ENCODE measurements at places on chromosomes 1 and 21. TPM values are rescaled to one million over a fixed set of nuclear protein-coding genes. Genes with fewer than 3 reads are reported as not detected.

KRTAP21-1 gene
- not detected for total RNA-seq

FMO5 gene
- 1.2 TPM for total RNA-seq

RHCE gene
- 0.17 TPM for total RNA-seq

MRPL37 gene
- total RNA-seq, result 218 TPM

NBPF6 gene
- not detected for total RNA-seq

C1orf226 gene
- total RNA-seq, result 2.4 TPM

CFH gene
- 2.3 TPM for total RNA-seq

KRTAP12-2 gene
- total RNA-seq, result not detected

LAX1 gene
- not detected for total RNA-seq

PTGFR gene
- total RNA-seq, result not detected

WDR64 gene
- not detected for total RNA-seq

SYCP1 gene
- total RNA-seq, result not detected

PLEKHA6 gene
- total RNA-seq, result not detected

OVAAL gene
- not detected for total RNA-seq

GRCh38 chr1:184646824-184647223 lies 107.8 kb downstream of the EDEM3 start:
- DNase-seq, result no peak

DNA sequence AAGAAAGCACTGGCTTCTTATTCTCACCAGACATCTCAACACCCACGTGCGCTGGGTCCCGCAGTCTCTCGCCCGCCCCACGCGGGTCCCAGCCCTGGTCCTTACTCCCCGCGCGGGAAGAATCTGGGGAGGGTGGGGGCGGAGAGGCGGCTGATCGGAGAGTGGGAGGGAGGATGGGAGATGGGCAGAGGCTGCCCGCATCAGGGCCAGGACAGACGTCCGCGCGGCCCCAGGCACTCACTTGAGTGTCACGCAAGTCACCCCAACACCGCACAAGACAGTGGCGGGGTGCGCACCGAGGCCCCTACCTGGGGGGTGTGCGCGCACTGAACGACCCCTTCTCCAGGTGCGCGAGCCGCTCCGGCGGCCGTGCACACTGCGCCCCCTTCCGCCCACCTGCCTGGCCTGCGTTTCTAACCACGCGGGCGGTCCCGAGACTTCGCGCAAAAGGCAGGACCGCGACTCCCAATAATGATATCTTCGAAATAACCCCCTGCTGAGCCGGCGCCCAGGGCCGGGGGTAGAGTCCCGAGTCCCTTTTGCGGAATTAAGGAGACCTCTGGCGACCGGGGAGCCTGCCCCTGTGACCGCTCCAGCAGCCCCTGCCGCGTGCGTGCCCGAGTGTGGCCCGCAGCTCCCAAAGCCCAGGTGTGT lies 6.0 kb upstream of the SIM2 start:
- no peak for DNase-seq

GRCh38 chr1:227885648-227886502 lies 61.9 kb downstream of the WNT9A start:
- DNase-seq, result no peak

- no peak for DNase-seq
Observed at GRCh38 chr1:2331200-2331544, 60.2 kb downstream of the MORN1 start.

DNA sequence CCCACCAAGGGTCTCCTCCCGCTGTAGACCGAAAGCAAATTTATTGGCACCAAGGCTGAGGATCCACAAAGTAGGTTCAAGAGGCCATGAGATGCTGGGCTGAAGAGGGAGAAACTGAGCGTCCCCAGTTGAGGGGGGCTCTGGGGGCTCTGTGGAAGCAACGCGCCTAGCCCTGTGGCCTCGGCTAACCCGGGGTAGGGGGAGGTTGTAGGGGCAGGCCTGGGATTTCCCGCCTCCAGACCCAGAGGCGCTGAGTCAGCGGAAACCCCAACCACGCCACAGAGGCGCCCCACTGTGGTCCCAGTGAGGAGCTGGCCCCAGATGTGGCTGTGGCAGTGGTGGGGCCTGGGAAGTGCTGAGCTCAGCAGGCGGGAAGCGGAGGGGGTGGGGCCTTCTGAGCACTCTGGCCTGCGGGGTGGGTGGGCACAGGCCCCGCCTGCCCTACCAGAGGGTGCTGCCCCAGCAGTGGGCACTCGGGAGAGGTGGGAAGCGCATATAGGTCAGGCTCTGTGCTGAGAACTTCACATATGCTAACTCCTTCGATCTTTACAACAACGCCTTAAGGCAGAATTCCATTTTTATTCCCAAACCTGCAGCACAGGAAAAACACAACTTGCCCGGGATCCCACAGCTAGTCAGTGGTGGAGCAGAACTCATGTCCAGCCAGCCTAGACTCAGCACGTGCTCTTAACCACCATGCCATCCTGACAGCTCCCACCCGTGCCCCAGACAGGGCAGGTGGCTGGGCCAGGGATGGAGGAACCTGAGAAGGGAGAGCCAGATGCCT lies 1.5 kb upstream of the COL16A1 start:
- DNase-seq, result no peak

DNA sequence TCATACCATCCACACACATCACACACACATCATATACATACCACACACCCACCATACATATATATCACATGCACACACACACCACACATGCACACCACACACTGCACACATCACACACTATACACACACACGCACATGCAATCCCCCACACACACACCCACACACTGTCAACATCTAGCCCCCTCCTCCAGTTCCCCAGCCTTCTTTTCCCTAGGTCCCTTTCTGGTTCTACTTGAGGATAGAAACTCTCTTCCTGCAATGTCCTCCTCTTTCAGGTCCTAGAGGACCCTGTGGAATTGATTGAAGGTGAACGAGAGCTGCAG lies 4.3 kb downstream of the CASQ1 start:
- DNase-seq, result no peak

GRCh38 chr21:45382697-45382997 lies 22.3 kb upstream of the COL18A1 start:
- no peak for DNase-seq

DNA sequence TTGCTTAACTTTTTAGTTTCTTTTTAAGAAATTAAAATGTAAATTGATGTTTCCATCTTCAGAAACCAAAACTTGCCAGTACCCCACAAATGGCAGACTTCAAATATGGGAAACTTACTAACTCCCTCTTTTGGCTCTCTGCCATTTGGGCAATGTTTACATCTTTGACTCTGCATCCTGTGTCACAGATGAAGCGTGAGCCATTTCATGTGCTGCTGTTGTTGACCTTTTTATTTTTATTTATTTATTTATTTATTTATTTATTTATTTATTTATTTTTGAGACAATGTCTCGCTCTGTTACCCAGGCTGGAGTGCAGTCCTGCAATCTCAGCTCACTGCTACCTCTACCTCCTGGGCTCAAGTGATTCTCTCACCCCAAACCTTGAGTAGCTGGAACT lies 16.0 kb upstream of the COG2 start:
- no peak for DNase-seq

DNA sequence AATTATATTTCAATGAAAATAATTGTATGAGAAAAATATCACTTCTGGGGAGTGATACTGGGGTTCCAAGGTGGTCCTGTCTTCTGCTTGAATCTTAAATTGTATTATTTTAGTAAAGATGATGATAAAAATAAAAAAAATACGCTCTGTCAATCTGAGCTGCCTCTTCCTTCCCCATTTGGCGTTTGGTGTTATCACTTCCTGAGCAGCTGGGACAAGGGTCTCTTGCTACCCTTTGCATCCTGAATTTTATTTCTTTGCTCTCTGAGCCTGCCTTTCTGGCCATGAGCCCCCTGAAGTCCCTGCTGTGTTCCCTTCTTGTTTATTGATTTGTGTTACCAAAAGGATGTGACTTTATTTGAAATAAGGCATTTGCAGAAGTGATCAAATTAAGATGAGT lies 111.0 kb downstream of the KCNJ6 start:
- no peak for DNase-seq

DNA sequence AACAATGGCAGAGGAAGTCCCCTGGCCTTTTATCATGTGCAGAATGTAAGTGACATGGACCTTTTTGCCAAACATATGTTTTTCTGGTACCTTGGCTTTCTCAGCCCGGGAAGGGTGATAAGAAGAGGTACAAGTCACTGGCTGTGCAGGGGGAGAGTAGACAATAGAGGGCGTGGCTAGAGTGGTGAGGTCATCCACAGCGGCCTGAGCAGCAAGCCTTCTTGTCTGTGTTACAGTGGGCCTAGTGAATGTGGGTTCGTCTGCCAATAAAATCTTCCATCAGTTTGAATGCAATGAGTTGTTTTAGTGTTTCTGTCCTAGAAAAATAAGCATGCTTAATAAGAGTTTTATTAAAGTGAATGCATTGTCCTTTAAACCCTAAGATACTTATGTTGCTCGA lies 59.0 kb upstream of the PGD start:
- peak; percentile 65 for DNase-seq

- no peak for DNase-seq
Observed at GRCh38 chr1:198564716-198565115, 24.2 kb upstream of the ATP6V1G3 start.

DNA sequence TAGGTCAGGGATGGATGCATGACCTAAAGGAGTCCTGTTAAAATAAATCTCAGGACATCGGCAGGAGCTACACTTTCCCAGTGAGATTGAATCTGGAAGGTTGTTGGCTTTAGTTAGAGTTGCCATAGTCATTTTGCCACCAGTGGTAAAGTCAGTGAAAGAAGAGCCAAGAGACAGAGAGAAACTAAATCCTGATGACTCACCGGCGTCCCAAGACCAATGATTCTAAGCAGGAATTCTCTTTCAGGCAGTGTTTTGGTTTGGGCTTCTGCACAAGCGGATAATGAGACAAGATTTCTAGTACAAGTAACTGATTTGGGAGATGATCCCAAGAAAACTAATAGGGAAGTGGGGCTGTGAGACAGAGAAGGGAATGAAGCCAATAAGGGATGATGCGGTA lies 88.8 kb upstream of the ETS2 start:
- DNase-seq, result no peak

- DNase-seq, result no peak
Observed at GRCh38 chr1:240031009-240031408, 60.7 kb upstream of the FMN2 start.

DNA sequence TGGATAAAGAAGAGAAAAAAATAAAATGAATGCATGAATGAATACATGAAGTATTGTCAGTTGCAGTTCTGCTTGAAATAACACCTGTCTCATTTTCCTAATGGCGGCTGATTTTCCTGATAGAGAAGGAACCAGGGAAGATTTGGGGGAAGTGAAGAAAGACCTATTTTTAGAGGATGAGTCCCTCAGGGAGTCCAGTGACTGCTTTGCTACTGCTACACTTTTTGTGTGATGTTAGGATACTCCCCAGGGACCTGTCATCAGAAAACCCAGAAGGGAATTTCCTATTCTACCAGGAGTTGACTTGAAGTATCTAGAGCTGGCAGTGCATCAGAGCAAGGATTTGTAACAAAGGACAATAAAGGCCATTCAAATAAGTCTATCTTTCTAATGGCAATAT lies 114.8 kb downstream of the MAB21L3 start:
- no peak for DNase-seq

DNA sequence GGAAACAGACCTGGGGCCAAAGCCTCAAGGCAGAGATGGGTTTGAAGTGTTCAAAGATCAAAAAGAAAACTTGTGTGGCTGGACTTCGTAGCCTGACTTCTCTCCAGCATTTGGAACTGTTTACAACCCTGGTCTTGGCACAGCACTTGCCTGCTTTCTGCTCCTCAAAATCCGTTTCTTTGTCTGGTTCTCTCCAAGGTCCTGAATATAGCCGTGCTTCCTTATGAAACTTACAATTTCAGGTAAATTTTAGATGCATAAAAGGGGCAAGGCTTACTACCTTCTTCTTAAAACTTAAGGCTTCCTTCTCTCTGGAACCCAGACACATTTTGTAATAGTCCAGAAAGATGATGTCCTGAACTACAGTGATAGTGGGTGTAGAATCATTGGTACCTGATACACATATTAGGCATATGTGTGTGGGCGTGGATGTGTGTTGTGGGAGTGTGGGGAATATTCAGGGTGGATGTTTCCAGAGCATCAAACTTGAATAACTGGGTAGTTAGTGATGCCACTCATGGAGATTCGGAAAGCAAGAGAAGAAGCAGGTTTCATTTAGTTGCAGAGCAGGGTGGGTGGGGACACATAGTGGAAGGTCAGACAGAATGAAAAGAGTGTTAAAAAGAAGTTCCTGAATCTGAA lies 26.4 kb upstream of the FAM78B start:
- DNase-seq, result no peak

DNA sequence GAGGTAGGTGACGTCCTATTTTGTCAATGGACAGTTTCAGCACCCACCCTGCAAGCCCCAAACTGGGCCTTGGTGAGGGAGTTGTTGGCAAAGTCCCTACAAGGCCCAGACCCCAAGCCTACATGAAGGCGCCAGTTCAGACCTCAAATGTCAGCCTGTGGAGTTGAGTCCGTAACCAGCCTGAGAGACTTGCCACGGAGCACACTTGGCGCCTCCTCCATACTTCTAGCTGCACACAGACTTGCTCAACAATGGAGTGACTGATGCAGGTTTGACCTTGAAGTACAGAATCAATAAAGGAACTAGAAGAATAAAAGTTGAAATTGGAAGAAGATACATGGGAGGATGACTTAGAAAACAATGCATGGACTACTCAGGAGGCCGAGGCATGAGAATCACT lies 134.3 kb downstream of the PROX1 start:
- DNase-seq, result no peak

DNA sequence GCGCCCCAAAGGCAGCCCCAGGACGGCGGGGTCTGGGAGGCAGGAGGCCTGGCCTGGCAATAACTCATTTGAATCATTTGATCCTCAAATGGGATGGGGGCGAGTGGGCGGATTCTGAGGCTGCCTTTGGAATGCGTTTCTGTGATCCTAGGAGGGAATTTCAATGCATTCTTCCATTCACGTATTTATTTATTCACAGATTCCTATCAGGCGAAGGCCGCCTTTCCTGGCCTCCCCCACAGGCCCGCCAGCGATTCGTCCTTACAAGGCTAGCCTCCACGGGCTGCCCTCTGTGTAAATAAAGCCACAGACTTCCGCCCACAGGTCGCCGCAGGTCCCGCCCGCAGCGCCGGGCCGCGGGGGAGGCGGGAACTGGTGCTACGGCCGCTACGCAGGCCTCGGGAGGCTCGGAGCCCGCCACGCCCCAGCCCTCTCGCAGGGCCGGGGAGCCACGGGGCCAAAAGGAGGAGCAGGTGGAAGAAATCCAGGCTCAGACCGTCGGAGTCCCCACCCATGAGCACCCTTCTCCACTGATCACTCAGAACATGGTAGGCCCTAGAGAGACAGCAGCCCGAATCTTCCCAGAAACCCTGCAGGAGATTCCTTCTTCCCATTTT lies 31.3 kb upstream of the JUN start:
- DNase-seq, result peak; percentile 58

- DNase-seq, result no peak
Observed at GRCh38 chr1:34292472-34292871, 115.8 kb downstream of the C1orf94 start.

- no peak for DNase-seq
Observed at GRCh38 chr1:236163463-236164153, 21.3 kb downstream of the GPR137B start.

- peak; percentile 77 for DNase-seq
Observed at GRCh38 chr1:154847891-154848290, 22.2 kb downstream of the KCNN3 start.

GRCh38 chr1:171794085-171794484 lies 12.6 kb downstream of the METTL13 start:
- DNase-seq, result no peak

- no peak for DNase-seq
Observed at GRCh38 chr1:219189021-219189824, 15.5 kb downstream of the LYPLAL1 start.

GRCh38 chr21:27648560-27648959 lies 681.7 kb upstream of the ADAMTS5 start:
- no peak for DNase-seq

Data from G401 (cell line).